ENCODE measurements at places on chromosomes 3 and 15.
A peak's percentile ranks its signal among the peaks of the same experiment; 100 is the strongest.

DNA sequence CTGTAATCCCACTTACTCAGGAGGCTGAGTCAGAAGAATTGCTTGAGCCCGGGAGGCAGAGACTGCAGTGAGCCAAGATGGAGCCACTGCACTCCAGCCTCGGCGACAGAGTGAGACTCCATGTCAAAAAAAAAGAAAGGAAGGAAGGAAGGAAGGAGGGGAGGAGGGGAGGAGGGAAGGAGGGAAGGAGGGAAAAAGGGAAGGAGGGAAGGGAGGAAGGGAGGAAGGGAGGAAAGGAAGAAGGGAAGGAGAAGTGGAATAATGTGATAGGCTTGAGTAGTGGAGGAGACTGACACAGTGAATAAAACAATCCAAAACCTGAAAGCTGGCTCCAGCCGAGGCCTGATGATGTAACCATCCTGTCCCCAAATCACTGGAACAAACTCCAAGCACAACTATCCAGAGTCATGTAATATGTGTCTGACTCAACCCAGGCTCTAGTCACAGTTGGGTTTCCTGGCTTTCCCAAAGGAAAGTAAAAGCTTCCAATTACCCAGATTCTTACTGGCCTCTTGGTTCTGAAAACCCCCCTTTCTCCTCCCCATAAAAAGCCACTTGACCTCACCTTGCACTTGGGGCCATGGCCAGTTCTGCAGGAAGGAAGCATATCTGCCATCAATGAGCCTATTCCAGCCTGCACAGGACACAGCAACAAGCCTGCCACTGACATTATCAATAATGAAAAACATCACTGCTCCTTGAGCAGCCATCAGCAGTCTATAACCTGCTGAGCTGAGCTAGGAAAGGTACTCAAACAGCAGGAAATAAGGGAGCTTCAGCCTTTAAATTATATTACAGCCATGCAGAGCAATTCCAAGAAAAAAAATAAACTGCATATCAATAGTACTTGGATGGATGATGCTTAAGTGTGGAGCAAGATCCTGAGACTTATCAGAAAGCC lies 48.3 kb downstream of the MB21D2 start:
- DNase-seq, result peak; percentile 79

DNA sequence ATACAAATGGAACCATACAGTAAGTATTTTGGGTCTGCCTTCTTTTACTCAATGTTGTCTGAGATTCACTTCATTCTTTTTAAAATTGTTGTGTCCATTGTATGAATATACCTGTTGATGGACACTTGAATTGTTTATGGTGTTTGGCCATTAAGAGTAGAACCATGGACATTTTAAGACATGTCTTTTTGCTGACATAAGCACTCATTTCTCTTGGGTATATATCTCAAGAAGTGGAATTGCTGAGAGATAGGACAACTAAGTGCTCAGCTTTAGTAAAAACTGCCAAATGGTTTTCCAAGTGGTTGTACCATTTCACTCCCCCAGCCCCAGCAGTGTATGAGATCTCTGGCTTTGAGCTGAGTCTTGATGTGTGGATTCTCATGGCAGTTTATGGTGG lies 28.2 kb downstream of the POMGNT2 start:
- no peak for DNase-seq

DNA sequence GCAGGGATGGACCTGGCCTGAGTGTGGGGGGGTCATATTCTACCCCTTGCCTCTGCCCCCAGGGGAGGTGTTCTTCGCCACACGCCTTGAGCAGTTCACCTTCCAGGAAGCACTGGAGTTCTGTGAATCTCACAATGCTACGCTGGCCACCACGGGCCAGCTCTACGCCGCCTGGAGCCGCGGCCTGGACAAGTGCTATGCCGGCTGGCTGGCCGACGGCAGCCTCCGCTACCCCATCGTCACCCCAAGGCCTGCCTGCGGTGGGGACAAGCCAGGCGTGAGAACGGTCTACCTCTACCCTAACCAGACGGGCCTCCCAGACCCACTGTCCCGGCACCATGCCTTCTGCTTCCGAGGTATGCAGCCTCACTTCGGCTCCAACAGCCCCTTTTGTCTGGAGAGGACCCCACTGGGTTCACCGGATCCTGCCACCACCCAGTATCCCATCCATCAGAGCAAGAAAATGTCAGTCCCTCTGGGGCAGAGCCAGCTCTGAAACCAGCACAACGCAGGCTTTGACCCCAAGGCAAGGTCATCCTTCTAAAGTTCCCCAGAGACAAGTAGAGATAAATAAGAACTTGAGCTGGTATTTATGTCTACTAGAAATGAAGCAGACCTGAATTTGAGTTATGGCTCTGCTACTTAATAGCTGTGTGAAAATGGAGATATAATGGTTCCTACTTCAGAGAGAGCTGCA lies 45.8 kb downstream of the HAPLN3 start:
- DNase-seq, result no peak

GRCh38 chr3:160921020-160921635 lies 165.1 kb downstream of the PPM1L start:
- DNase-seq, result peak; percentile 41

- DNase-seq, result no peak
Observed at GRCh38 chr15:31840849-31841476, 189.4 kb upstream of the CHRNA7 start.

GRCh38 chr3:193962986-193963685 lies 172.8 kb upstream of the HES1 start:
- peak; percentile 7 for DNase-seq

DNA sequence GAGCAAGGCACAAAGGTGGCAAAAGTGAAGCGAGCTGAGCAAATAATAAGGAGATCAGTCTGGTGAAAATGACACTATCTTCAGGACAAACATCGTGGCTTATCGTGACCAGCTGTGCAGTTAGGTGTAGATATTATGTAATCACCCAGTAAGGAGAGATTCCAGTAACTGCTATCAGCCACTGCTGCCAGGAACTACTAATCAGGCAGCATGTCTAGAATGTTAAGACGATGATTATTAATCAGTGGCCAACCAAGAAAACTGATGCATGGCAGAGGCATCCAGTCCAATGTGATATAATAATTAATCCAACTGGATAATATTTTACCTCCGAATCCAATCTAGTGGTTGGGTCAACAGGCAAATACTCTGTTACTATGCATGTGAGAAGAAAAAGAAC lies 252.7 kb upstream of the ZPLD1 start:
- DNase-seq, result peak; percentile 51

GRCh38 chr3:67875858-67876257 lies 221.4 kb upstream of the SUCLG2 start:
- no peak for DNase-seq

GRCh38 chr3:140416666-140417065 lies 261.2 kb upstream of the TRIM42 start:
- DNase-seq, result no peak

GRCh38 chr3:131610174-131610573 lies 107.4 kb upstream of the MRPL3 start:
- no peak for DNase-seq

GRCh38 chr15:42107473-42107872 lies 13.1 kb upstream of the PLA2G4D start:
- DNase-seq, result no peak

DNA sequence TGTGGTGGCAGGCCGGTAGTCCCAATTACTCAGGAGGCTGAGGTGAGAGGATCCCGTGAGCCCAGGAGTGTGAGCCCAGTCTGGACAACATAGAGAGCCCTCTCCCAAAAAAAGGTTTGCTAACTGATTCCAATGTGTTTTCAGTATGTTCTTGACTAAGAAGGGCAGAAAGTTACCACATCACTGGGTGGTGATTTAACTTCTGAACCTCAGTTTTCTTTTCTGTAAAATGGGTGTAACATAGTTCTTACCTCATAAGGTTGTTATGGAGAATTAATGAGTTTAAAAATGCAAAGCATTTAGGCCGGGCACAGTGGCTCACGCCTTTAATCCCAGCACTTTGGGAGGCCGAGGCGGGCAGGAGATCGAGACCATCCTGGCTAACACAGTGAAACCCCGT lies 28.5 kb upstream of the RAF1 start:
- DNase-seq, result no peak

DNA sequence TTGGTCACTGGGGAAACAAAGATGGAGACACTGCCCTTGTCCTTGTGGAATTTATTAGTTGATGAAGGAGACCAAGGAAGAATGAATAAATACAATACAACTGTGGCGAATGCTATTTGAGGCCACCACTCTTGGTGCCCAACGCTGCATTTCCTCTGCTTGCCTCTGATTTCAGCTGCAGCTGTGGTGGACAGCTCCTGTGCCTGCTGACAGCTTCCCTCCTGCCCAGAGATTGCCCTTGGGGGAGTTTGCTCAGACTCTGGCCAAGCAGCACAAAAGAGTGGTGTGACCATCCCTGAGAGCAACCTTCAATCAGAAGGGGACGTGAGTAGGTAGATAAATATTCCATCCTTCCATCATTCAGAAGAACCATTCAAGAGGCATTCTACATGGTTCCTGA lies 64.6 kb upstream of the FHIT start:
- no peak for DNase-seq

Data from EL (cell line).